RCC 7860 (cell line): ENCODE measurements at places on chromosomes 6 and 20.

DNA sequence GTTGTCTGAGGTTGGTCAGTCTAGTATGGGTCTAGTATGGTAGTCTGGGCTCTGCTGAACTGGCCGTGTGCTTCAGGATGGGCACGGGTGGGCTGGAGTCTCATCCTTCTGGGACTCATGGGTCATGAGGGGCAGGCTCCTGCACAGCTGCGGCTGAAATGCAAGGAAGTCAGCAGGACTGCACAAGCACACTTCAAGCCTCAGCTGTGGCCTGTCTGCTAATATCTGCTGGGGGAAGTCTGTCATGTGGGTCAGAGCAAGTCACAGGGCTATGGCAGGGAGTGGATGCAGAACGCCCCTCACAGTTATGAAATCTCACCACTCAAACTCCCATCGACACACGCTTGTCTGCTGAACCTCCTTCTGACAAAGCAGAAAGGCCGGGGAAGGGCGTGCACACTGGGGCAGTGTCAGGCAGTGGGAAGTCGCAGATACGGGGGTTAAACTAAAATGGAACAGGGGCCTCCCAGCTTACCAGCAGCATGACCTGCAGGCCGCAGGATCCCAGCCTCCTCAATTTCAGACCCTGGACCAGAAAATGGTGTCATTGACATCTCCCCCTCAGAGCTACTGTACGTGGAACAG, 229.5 kb downstream of the SMOC2 start:
- no peak for DNase-seq

DNA sequence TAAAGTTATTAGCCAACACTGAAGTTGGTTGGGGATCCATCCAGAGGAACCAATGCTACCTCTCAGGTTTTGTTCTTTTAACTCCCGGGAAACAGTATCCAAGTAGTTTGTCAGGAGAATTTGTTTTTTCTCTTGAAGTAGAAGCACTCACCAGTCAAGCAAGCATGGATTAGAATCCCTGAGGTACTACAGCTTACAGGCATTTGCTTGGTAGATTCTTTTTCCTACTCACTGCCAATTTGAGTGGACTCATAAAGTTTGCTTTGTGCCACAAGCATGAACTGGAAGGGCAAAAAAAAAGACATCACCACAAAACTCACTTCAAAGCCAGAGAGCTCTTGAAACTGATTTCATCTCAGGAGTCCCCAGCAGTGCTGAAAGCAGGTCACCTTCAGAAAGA, 167.4 kb downstream of the MBOAT1 start:
- no peak for DNase-seq

GRCh38 chr6:31430449-31430848, 27.1 kb downstream of the MICA start:
- no peak for DNase-seq

DNA sequence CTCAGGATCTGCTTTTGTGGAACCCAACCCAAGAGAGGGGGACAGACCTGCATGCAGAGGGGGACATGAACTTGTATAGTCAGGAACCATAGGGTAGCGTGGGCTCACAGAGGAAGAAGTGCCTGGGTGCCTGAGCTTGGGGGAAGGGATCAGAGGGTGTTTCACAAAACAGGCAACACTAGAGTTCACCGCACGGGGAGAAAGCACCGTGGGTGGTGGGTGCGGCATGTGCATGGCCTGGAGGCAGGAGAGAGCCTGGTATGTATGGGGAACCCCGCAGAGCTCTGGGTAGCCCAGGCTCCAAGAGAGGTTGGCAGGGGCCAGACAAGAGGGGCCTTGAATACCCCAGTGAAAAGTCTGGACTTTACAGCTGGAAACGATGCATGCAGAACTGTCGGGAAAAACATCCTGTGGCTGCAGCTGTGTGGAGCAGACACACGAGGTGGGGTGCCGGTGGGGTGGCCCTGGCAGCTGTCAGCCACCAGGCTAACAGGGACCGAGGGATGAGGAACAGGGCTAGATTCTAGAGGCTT, 6.7 kb upstream of the EMILIN3 start:
- no peak for DNase-seq

DNA sequence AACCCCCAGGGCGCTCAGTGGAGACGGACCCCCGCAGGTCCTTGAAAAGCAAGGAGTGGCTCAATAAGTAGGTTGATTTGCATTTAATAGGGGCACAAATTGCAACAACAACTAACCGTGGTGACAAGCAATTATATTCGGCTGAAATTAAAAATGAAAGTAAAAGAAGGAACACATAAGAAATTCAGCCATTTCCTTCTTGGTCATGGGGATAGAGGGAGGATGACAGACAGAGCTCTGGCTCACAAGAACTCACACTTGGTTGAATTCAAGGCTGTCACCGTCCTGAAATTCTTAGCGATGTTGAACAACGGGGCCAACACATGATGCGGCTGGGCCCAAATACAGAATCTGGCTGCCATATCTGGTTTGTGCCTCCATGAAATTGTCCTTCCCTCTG, 129.0 kb downstream of the EDN3 start:
- no peak for DNase-seq

GRCh38 chr6:106913676-106914280, 60.8 kb downstream of the CD24 start:
- DNase-seq = no peak

DNA sequence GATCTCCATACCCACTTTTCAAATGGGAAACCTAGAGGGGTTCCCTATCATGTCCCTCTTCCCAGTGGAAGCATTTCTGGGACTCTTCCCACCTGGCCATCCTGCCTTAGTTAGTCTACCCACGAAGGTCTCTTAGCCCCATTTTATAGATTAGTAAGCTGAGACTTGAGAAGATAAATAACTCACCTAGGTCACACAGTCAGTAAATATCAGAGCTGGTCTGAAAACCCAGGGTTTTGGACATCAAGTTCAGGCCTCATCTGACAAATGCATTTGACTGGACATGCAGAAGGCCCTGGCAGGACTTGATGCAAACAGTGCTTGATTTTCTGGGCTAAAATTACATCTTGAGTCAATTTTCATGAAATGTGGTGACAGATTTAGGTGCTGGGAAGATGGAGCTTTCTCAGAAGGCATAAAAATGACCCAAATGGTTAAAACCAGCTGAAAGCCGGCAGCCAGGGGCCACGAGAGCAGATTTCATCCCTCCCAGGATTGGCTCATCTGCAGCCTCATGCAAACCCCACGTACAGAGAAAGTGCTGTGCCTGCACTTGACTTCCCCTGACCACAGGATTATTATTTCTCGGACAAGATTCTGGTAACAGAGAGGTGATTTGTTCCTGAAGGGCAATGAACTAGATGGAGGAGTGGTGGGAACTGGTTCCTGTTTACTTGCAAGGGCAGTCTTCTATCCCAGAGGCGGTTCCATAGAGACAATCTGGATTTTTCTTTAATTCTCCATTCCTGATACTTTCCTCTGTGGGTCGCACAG, 23.1 kb downstream of the CPNE5 start:
- no peak for DNase-seq

DNA sequence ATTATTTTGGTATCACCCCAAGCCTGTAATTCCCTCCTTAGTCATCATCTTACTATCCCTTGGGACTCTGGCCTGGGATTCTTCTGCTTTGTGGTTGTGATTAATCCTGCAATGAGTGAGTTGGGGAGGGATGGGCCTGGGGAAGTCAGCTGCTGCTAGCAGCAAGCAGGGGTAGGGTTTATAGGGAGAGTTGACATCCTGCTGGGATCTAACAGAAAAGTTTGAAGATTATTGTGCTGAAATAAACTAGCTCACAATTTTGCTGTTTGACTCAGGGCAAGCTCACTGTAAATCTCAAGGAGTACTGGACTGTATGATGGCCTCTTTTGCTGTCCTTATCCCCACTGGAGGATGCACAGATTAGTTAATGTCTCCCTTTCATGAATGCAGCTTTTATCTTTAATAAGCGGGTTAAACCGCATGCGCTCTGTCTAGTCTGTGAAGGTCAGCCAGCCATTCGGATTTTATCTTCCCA, 83.4 kb downstream of the JARID2 start:
- peak; percentile 53 for DNase-seq

DNA sequence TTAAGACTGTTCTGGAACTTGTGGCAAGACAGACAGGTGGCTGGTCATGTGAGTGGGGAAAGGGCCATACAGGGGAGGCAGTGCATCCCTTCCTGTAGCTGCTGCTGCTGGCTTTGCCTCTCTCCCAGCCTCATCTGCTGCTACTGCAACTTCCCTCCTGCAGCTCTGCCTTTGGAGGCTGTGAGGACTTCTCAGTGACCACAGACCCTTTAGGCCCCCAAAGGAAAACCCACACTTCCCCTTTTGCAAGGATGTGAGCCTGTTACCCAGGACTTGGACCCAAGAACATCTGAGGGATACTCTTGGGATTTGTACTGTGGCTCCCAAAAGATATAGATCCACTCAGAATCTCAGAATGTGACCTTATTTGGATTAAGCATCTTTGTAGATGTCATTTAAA, 91.0 kb downstream of the TMEM170B start:
- DNase-seq = no peak

DNA sequence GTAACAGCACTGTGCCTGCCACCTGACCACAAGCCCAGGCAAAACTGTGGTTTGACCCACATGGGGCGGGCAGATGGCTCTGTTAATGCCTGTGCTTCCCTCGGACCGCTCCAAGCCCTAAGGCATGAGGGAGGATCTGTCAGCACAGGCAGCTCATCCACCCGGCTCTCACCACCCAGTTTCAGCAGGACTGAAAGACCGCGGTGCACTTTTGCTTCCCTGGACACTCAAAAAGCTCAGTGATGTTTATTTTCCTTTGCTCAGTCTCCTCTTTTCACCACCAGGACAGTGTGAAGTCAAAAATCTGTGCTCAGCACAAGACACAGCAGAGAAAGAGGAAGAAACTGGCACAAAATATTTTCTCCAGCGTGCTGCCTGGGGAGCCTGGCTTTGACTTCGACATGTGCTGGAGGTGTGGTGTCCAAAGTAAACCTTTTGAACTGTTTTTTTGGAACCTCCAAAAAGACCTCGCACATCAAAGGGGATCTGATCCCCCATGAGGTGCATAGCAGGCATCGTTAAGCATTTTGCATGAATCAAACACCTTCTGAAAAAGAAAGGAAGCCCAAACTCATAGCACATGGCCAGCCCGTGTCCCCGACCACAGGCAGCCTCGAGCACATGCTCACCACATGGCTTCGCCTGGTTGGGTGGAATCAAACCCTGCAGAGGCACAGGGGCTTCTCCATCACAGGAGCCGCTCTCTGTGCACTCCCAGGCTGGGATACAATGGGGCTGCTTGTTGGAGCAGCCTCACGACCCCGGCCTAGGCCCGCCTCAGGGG, 441.7 kb upstream of the JARID2 start:
- no peak for DNase-seq

GRCh38 chr6:21678990-21679389, 85.4 kb downstream of the SOX4 start:
- DNase-seq = peak; percentile 57

- DNase-seq = no peak
These were observed 56.7 kb upstream of the FKBP1C start for GRCh38 chr6:63154535-63154934.

GRCh38 chr6:31037169-31037568, 26.9 kb downstream of the MUC22 start:
- DNase-seq = no peak
